SHP77 treated with DMSO at 0.1 percent for 48 hours (cell line): ENCODE measurements at places on chromosomes 3 and 15.

GRCh38 chr3:29991198-29991597, 615.2 kb upstream of the TGFBR2 start:
- DNase-seq: no peak

- DNase-seq: no peak
These were observed 65.1 kb downstream of the B3GNT5 start for GRCh38 chr3:183317886-183318865.

DNA sequence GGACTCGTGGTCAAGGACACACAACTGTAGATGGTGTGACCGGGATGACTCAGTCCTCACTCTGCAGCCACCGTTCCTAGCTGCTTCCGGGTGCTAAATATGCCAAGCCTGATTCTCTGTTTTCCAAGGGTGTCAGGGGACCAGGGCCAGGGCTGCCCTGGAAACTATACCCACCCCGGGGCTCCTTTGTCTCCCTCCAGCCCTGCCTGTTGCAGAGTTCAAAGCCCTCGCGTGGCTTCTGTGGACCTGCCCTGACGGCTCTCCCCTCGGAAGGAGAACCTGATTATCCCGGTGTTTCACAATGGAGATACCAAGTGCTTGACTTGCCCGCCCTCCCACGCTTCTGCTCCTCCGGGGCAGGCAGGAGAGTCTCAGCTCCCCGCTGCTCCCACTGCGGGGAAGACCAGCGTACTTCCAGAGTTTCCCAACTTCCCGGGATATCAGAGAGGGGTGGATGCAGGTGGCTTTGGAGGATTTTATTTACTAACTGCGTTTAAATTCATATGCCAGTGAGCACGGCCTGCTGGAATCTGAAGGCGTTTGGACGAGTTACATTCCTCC, 125.0 kb downstream of the ASB7 start:
- no peak for DNase-seq

DNA sequence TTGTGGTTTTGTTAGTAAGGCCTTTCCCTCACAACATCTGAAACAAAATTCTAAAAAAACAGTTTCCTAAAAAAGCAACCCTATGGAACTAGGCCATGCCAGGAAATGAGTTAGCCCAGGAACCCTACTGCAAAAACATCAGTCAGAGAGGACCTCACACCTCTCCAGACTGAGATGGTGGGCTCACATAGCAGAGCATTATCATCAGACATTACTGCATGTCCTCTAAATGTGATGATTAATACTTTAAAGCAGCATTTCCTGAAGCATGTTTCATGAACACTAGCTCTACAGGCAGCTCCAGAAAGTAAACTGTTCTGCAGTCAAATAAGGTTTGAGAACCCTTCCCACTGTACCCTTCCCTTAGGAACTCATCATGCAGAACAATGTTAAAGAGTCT, 232.3 kb upstream of the MRPL3 start:
- DNase-seq: no peak

DNA sequence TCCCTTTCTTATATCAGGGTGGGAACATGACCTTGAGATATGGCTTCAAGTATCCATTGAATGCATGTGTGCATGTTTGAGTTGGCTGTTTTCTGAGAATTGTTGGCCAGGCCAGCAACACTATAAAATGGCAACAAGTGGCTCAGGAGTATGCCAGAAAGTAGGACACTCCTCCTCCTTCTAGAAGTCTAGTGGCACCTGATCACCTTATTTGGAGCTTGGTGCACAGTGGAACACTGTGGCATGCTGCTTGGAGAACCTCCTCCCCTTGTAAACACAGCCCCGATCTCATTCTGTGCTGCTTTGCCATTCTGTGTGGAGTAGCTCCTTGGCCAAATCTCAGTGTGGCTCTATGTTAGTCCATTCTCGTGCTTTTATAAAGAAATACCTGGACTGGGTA, 114.8 kb upstream of the NDN start:
- no peak for DNase-seq

DNA sequence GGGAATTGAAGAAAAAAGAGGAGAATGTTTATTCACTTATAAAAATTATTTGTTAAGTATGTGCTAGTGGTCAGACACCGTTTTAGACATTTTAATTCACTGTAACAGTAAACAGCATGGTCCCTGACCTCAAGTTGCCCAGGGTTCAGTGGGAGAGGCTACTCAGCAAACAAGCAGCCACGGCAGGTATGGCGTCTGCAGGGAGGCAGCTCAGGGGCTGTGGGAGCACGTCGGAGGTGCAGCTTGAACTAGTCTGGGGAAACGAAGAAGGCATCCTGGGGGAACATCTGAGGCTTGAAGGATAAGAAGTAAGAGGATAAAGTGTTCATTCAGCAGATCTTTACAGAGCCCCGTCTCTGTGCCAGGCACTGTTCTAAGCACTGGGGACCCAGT, 66.0 kb downstream of the CRTC3 start:
- no peak for DNase-seq

- no peak for DNase-seq
These were observed 249.4 kb downstream of the FAM43A start for GRCh38 chr3:194935061-194935460.

GRCh38 chr3:35635407-35635806, 3.9 kb upstream of the ARPP21 start:
- DNase-seq: no peak

DNA sequence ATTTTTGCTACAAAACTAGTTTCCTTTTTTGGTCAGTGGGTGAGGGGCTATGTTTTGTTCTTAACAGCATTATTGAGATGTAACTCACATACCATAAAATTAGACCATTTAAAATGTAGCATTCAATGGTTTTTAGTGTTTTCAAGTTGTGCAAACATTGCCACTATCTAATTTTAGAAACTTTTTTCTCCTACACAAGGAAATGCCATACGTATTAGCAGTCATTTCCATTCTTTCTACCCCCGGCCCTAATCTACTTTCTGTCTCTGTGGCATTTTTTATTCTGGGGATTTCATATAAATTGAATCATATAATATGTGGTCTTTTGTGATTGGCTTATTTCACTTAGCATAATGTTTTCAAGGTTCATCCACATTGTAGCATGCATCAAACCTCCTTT, 55.0 kb upstream of the TIPARP start:
- no peak for DNase-seq

DNA sequence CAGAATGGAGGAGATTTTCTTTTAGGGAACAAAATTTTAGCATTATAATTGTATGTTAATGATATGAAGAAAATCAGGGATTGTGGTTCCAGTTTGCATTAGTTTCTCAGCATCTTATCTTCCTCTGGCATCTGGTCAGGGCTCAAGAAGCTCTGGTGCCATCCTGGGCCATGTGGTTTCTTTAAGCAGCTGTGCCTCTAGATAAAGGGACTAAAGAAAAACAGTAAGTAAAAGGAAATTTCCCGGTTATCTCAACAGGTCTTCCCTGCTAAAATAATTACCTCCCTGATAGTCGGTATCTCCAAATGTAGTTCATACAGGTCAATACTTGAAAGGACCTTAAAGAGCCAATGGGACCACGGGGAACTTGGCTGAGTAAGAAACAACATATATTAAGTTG, 375.1 kb upstream of the RBMS3 start:
- no peak for DNase-seq

DNA sequence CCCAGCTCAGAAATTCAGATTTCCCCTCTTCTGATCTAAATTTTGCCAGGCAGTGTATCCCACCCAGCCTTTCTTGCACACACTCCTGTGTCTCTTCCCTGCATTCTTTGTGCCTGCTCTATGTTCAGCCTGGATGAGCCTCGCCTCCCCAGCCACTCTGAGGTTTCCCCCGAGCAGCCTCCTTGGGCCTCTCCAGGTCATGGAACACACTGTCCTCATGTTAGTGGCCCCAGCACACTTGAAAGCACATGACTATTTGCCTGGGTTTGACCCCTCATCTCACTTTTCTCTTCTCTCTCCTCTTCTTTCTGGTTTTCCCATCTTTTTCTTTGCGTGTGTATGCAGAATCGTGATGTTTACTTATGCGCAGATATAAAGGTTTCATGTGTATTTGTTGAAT, 3.1 kb downstream of the THSD4 start:
- DNase-seq: no peak

DNA sequence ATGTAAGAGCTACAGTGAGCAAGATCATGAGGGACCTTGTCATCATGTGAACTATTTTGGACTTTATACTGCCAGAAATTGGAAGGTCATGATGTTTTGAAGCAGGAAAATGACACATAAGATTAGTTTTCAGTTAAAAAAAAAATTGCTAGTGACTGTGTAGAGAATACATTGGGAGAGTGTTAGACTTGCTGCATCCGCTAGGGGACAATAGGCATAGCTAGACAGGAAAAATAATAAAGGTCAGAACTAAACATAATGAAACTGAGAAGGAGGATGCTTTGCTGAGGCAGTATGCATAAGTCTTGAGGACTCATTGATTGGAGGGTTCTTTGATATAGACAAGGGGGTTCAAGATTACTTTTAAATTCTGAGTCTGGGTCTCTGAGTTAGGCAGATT, 275.8 kb upstream of the KCNH8 start:
- DNase-seq: no peak

GRCh38 chr3:155102329-155102728, 22.2 kb downstream of the MME start:
- DNase-seq: no peak

GRCh38 chr3:141619450-141619849, 118.6 kb upstream of the RNF7 start:
- no peak for DNase-seq

DNA sequence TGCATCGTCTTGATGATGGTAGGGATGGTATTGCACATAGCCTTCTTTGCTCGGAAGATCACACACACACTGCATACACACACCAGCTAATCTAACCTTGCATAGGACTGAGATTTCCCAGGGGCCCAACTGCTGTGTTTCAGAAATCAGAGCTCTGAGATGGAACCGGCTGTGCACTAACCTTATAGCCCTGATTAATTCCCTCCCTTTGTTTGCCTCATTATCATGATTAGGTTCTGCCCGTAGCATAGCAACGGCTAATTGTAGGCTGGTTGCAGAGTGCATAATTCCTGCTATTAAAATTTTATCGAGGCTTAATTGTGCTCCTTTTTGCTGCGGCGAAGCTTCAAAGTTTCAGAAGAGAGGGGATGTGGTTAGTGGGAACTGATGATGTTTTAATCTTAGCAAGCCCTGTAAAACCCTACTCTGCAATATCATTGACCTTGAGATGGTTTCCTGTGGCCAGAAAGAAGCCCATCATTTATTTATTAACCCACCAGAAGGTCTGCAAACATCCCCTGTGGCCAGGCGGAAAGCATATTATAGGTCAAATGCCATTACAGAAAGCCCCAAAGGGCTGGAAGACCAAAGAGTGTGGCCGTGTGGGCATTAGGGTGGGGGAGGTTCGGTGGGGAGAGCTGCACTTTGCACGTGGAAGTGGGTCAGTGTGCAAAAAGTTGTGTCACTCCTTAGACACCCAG, 56.2 kb upstream of the GLCE start:
- DNase-seq: no peak

DNA sequence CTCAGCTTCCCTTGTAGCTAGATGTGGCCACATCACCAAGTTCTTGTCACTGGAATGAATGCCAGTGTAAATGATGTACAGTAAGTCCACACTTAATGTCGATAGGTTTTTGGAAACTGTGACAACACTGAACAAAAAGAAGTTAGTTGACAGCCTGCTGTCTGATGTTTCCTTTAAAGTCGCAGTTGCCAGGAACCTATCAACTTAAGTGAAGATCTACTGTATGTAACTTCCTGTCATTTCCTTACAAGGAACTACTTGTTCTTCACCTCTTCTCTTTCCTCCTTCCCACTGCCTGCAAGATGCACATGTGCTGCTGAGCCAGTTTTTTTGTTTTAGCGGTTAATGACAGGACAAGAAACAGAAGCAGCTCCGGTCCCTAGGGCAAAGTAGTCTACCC, 44.6 kb downstream of the HDGFL3 start:
- no peak for DNase-seq

GRCh38 chr3:141392897-141393734, 24.8 kb downstream of the ZBTB38 start:
- no peak for DNase-seq

GRCh38 chr15:51332206-51333147, 5.9 kb downstream of the CYP19A1 start:
- no peak for DNase-seq

DNA sequence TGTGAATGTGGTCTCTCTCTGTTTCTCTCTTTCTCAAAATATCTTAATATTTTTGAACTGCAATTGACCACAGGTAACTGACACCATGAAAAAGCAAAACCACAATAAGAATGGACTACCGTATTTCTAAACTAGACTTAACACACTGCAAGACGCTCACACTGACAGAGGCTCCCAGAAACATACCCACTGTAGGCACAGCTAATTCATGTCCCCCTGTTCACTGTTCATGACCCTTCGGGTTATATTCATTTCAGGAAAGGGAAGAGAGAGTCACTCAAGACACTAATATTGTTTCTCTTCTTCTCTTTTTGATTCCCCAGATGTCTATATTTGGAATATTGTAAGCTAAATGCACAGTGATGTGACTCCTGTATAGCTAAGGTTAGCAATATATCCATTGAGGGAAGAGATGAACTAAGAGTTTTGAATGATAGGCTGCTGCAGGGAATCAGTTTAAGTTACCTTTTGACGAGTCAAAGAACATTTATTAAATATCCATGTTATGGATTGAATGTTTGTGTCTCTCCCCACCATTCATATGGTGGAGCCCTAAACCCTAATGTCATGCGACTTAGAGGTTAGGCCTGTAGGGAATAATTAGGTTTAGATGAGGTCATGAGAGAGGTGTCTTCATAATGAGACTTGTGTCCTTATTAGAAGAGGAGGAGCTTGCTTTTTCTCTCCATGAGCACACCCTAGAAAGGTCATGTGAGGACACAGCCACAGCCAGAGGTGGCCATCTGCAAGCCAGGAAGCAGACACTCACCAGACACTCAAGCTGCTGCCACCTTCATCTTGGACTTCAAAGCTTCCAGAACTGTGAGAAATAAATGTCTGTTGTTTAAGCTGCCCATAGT, 216.6 kb upstream of the GRM7 start:
- peak; percentile 19 for DNase-seq

GRCh38 chr3:129463716-129464115, 23.7 kb downstream of the IFT122 start:
- DNase-seq: no peak

DNA sequence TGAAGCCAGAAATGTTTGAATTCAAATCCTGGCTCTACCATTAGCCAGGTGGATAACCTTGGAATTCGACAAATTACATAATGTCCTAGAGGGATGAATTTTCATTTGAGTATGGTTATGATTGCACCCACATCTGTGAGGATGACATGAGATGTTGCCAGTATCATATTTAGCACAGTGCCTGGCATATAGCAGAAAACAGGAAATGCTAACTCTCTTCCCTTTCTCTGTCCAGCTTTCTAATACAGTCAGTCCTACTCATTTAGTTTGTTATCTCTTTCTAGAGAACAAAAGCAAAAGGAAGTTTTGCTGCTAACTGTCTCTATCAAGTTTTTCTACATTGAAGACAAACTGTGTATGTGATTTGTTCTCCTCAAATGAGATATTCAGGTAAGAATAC, 231.7 kb downstream of the CPNE4 start:
- DNase-seq: no peak

GRCh38 chr3:179324270-179324754, 1.5 kb downstream of the ZNF639 start:
- no peak for DNase-seq
